T-cell (primary cell): ENCODE measurements at places on chromosomes 7 and 10.

DNA sequence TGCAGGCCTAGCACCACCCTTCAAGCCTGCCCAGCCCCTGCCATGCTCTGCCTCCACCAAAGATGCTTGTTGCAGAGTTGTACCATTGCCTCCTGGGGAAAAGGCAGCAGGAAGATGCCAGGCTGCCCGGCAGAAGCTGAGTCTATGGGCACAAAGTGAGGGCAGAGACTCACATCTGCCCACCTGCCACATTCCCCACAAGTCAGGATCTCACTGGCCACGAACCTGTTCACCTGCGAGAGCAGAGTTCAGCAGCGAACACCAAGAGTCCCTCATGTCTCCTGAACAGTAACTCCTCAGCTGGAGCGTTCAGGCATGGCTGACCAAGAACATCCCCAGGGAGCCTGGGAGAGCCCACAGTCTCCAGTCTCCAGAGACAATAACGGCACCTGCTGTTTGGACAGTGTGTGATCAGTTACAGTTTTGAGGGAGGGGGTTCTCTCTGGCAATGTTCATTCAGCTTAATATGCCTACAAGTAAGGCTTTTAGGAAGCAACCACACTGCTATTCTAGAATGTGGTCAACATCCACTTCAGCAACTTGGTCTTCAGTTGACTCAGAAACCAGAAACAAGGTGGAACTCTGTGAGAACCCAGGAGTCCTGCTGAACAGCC lies 78.5 kb downstream of the GRID1 start:
- DNase-seq: no peak
- H3K27me3 ChIP-seq: peaks cover 32% of the 10 kb centered on the region
- no peak overlapping the region for H3K27ac ChIP-seq
- no peaks in the 10 kb centered on the region for H3K4me1 ChIP-seq
- H3K36me3 ChIP-seq: no peaks in the 10 kb centered on the region

DNA sequence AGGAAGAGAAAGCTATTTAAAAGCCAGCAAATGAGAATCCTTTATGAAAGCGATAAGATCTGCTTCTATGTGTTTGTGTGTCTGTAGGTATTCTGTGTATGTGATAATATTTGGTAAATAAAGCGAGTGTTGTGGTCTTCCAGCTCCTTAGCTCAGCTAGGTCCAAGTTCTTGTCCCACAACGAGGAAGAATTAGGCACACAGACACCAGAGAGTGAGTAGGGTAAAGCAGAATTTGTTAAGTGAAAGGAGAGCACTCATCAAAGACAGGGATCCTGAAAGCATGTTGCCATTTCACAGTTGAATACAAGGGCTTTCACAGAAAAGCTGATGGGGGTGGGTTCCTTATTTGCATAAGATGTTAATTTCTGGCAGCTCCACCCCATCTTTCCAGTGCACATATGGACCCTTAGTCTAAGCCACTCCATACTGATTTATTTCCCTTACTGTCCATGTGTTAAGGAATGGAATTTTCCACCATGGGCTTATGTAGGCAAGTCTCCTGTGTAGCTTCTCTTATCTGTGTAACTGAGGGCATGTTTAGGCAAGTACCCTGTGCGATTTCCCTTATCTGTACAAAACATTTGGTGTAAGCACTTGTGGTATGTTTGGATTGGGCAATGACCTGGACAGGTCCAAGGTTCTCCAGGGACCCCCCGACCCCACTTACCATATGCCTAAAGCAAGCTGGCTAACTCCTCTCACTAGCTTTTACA lies 165.9 kb upstream of the VIPR2 start:
- H3K4me3 ChIP-seq: no peak overlapping the region
- H3K36me3 ChIP-seq: no peaks in the 10 kb centered on the region
- H3K27ac ChIP-seq: no peak overlapping the region
- no peak for DNase-seq

- no peaks in the 10 kb centered on the region for H3K27me3 ChIP-seq
- H3K36me3 ChIP-seq: no peaks in the 10 kb centered on the region
- no peak overlapping the region for H3K4me3 ChIP-seq
- no peak for DNase-seq
These were observed 18.4 kb downstream of the PPP1R17 start for GRCh38 chr7:31705377-31705776.

DNA sequence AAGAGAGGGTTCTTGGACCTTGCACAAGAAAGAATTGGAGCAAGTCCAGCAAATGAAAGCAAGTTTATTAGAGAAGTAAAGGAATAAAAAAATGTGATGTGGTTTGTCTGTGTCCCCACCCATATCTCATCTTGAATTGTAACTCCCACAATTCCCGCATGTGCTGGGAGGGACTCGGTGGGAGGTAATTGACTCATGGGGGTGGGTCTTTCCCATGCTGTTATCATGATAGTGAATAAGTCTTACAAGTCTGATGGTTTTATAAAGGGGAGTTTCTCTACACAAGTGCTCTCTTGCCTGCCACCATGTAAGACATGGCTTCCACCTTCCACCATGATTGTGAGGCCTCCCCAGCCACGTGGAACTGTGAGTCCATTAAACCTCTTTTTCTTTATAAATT lies 39.2 kb upstream of the FZD9 start:
- no peak overlapping the region for H3K4me3 ChIP-seq
- H3K27me3 ChIP-seq: no peaks in the 10 kb centered on the region
- no peak overlapping the region for H3K27ac ChIP-seq
- no peak for DNase-seq
- H3K4me1 ChIP-seq: no peaks in the 10 kb centered on the region
- no peaks in the 10 kb centered on the region for H3K36me3 ChIP-seq

DNA sequence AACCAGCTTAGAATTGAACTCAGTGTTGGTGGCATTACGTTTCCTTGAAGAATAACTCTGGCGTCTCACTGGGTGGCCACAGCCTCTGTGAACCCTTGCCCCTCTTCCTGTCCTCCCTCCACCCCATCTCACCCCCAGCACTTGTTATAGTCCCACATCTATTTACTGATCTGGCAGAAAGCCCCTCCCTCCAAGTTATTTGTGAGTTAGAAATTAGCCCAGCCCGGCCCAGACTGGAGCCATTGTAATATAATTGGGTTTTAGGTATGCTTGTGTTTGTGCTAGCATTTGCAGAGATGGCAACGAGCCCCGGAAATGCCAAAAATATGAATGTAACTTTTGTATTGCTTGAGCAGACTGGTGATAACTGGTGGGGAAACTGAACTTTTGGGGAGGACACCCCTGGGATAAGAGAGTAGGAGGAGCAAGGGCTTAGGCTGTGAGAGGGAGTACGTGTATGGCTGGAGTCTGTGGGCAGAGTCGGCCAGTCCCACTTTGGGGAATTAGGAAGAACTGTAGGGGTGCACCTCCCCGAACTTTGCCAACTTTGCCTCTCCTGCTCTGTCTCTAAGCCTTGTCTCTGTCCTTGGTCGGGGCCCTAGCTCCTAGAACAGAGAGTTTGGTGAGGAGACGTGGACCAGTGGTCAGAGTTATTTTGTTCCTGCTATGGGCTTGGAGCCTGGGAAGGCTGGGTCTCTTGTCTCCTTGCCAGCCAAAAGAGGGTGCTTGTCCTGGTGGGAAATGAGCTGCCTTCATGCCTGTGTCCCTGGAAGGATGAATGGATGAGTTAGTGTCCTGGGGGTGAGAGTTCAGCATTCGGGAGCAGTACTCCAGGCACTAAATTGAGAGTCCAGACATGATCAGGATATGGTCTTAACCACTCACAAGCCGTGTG lies 19.3 kb upstream of the TRIM8 start:
- no peak for DNase-seq
- peaks cover 13% of the 10 kb centered on the region for H3K4me1 ChIP-seq
- peaks cover 16% of the 10 kb centered on the region for H3K36me3 ChIP-seq

- no peak overlapping the region for H3K4me3 ChIP-seq
- H3K27ac ChIP-seq: no peak overlapping the region
- H3K36me3 ChIP-seq: no peaks in the 10 kb centered on the region
- no peaks in the 10 kb centered on the region for H3K4me1 ChIP-seq
These were observed 31.0 kb downstream of the GRM8 start for GRCh38 chr7:127221731-127222130.

- DNase-seq: no peak
- no peak overlapping the region for H3K4me3 ChIP-seq
- H3K27me3 ChIP-seq: peaks cover 36% of the 10 kb centered on the region
- H3K36me3 ChIP-seq: no peaks in the 10 kb centered on the region
These were observed 3.7 kb upstream of the RET start for GRCh38 chr10:43073191-43073590.

GRCh38 chr7:149680331-149681025 lies 92.9 kb downstream of the ZNF467 start:
- H3K4me3 ChIP-seq: no peak overlapping the region
- H3K36me3 ChIP-seq: no peaks in the 10 kb centered on the region
- no peak for DNase-seq

GRCh38 chr10:11231285-11231684 lies 213.6 kb downstream of the CELF2 start:
- no peaks in the 10 kb centered on the region for H3K27me3 ChIP-seq
- peaks cover 61% of the 10 kb centered on the region for H3K36me3 ChIP-seq
- peak overlapping the region; percentile 33 for H3K27ac ChIP-seq

- no peak overlapping the region for H3K4me3 ChIP-seq
- H3K27me3 ChIP-seq: no peaks in the 10 kb centered on the region
- H3K36me3 ChIP-seq: no peaks in the 10 kb centered on the region
These were observed 17.9 kb upstream of the SGMS1 start for GRCh38 chr10:50641626-50642025.

GRCh38 chr10:88209837-88210561 lies 346.6 kb downstream of the PTEN start:
- H3K4me1 ChIP-seq: no peaks in the 10 kb centered on the region
- H3K27me3 ChIP-seq: no peaks in the 10 kb centered on the region
- H3K27ac ChIP-seq: no peak overlapping the region
- no peaks in the 10 kb centered on the region for H3K36me3 ChIP-seq
- no peak overlapping the region for H3K4me3 ChIP-seq
- DNase-seq: no peak

GRCh38 chr7:5428478-5429252 lies 5.0 kb upstream of the TNRC18 start:
- H3K4me3 ChIP-seq: no peak overlapping the region
- peaks cover 95% of the 10 kb centered on the region for H3K27me3 ChIP-seq
- no peak for DNase-seq
- H3K27ac ChIP-seq: no peak overlapping the region
- H3K4me1 ChIP-seq: peaks cover 8% of the 10 kb centered on the region

- H3K4me3 ChIP-seq: no peak overlapping the region
- peaks cover 3% of the 10 kb centered on the region for H3K36me3 ChIP-seq
- no peak overlapping the region for H3K27ac ChIP-seq
- H3K27me3 ChIP-seq: no peaks in the 10 kb centered on the region
These were observed 50.0 kb downstream of the DLD start for GRCh38 chr7:107940951-107941350.

- H3K4me3 ChIP-seq: no peak overlapping the region
- no peaks in the 10 kb centered on the region for H3K4me1 ChIP-seq
- H3K27ac ChIP-seq: no peak overlapping the region
- no peak for DNase-seq
These were observed 43.8 kb downstream of the TCERG1L start for GRCh38 chr10:131267814-131268095.

GRCh38 chr7:141533149-141533949 lies 17.9 kb upstream of the AGK start:
- peak; percentile 41 for DNase-seq
- H3K27ac ChIP-seq: no peak overlapping the region
- peaks cover 14% of the 10 kb centered on the region for H3K27me3 ChIP-seq
- H3K4me3 ChIP-seq: no peak overlapping the region

- H3K36me3 ChIP-seq: peaks cover 9% of the 10 kb centered on the region
- peak overlapping the region; percentile 99 for H3K27ac ChIP-seq
- H3K27me3 ChIP-seq: no peaks in the 10 kb centered on the region
- peak; percentile 68 for DNase-seq
These were observed 1.7 kb downstream of the KLF6 start for GRCh38 chr10:3783316-3783681.

DNA sequence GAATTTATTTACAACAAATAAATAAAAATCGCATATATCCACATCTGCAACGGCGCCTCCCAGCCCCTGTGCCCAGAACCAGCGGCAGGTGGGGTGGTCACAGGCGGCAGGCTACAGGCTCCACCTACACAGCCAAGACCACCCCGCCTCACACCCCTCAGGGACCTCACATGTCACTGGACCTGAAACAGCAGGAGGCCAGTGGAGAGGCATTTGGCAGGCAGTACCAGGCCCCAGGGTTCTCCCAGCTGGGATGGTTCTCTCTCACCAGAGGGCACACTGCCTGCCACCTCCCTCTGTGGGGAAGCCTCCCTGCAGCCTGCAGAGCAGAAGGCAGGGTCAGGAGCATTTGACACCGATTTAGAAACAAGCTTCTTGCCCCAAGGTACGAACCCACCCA lies 81.5 kb downstream of the MAD1L1 start:
- no peak overlapping the region for H3K4me3 ChIP-seq
- H3K4me1 ChIP-seq: no peaks in the 10 kb centered on the region
- DNase-seq: no peak
- H3K27me3 ChIP-seq: no peaks in the 10 kb centered on the region

DNA sequence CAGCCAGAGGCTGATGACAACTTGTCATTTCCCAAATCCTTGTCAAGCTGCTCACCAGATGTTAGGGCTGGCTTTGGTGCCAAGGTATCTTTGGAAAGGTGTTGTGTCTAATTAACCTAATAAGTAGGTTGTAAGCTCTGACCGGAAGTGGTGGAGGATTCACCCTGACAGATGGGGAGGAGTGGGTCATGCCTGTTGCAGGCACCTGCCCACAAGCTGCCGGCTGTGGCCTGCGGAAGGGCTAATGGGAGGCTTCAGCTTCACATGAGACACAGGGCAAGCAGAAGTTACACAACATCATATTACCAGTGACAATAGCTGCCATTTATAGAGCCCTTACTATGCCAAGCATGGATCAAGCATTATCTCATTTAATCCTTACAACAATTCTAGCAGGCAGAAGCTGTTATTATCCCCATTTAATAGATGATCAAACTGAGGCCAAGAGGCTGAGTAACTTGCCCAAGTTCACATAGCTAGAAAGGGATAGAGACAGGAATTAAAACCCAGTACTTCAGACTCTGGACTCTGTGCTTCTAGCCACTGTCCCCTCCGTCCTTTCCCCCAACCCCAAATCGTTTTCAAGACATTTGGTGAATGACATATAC lies 63.1 kb upstream of the DUSP5 start:
- no peaks in the 10 kb centered on the region for H3K36me3 ChIP-seq
- H3K27me3 ChIP-seq: no peaks in the 10 kb centered on the region
- no peak overlapping the region for H3K4me3 ChIP-seq
- H3K27ac ChIP-seq: no peak overlapping the region
- peaks cover 5% of the 10 kb centered on the region for H3K4me1 ChIP-seq

GRCh38 chr10:67771200-67771599 lies 66.8 kb downstream of the DNAJC12 start:
- H3K27me3 ChIP-seq: no peaks in the 10 kb centered on the region
- no peak overlapping the region for H3K4me3 ChIP-seq
- no peaks in the 10 kb centered on the region for H3K4me1 ChIP-seq
- H3K27ac ChIP-seq: no peak overlapping the region
- DNase-seq: no peak

- no peak overlapping the region for H3K4me3 ChIP-seq
- no peaks in the 10 kb centered on the region for H3K27me3 ChIP-seq
- peaks cover 3% of the 10 kb centered on the region for H3K36me3 ChIP-seq
- H3K4me1 ChIP-seq: peaks cover 26% of the 10 kb centered on the region
- peak overlapping the region; percentile 43 for H3K27ac ChIP-seq
- no peak for DNase-seq
These were observed 3.0 kb upstream of the GIMAP5 start for GRCh38 chr7:150734254-150734653.

- H3K36me3 ChIP-seq: no peaks in the 10 kb centered on the region
- no peaks in the 10 kb centered on the region for H3K4me1 ChIP-seq
- DNase-seq: no peak
- no peaks in the 10 kb centered on the region for H3K27me3 ChIP-seq
- no peak overlapping the region for H3K4me3 ChIP-seq
These were observed 56.1 kb downstream of the ATAD1 start for GRCh38 chr10:87761892-87762291.
